CD4-positive, alpha-beta T cell treated with Interleukin-12 subunit alpha and Interleukin-12 subunit beta, for 1 hour (primary cell): ENCODE measurements at places on chromosomes 13 and 19.
A peak's percentile ranks its signal among the peaks of the same experiment; 100 is the strongest.

DNA sequence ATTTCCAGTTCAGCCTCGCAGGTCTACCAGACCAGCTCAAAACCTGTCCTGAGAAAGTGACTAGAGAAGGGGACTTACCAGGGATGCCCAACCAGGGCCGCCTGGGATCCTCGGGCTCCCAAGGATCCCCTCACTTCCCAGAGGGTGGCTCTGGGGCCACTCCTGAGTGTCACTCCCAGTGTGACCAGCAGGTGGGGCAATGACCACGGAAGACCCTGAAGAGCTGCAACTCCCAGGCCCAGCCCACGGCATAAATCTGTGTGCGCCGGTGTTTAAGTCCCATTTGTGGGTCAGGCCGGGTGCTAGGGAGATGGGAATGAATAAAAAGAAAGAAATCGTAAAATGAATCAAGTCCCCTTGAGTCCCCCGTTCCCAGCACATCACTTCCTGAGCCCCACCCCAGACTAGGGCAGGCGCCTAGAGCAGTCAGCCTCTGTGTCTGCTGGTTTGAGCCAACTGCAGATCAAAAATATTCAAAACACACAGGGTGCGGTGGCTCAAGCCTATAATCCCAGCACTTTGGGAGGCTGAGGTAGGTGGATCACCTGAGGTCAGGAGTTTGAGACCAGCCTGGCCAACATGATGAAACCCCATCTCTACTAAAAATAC lies 10.7 kb downstream of the PTGIR start:
- peak; percentile 81 for DNase-seq

DNA sequence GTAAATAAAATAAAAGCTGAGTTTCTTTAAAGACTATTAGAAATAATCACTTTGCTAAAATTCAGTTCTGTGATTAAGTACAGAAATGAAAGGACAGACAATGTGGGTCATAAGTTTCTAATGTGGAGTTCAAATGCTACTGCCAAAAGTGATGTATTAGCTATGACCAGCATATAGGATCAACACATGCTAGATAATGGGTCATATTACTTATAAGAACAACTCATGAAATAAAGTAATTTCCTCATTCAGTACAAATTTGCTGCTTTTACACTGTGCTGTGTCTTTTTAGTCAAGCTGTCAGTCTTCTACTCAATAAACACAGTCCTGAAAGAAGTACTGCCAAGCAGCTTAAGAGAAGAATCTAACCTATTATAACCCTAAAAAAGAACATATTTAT lies 135.2 kb downstream of the VWA8 start:
- no peak for DNase-seq

DNA sequence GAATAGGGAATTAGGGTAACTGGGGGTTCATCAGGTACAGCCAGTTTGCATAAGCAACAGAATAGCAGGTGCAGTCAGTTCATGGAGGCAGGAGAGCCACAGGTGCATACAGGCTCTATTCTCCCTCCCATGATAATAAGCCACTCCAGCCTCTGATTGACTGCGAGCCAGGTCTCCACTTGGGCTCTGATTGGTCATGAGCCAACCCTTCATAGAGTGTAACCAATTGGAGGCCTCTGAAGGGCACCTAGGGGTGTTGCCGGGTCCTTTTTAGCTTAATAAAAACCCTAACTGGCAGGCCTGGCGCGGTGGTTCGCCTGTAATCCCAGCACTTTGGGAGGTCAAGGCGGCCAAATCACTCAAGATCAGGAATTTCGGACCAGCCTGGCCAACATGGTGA lies 8.7 kb upstream of the CKM start:
- DNase-seq, result no peak

- no peak for DNase-seq
These were observed 684.8 kb downstream of the DIAPH3 start for GRCh38 chr13:59478908-59479307.

GRCh38 chr19:14519860-14520407 lies 1.7 kb upstream of the DNAJB1 start:
- DNase-seq, result peak; percentile 31

GRCh38 chr19:40322951-40323615 lies 25.1 kb downstream of the C19orf47 start:
- DNase-seq, result no peak

GRCh38 chr19:27522223-27522622 lies 1690.7 kb downstream of the UQCRFS1 start:
- no peak for DNase-seq
